ENCODE measurements at places on chromosomes 6 and 20. TPM values are rescaled to one million over a fixed set of nuclear protein-coding genes. Genes with fewer than 3 reads are reported as not detected.

Gene SIGLEC1
- not detected for total RNA-seq

DNA sequence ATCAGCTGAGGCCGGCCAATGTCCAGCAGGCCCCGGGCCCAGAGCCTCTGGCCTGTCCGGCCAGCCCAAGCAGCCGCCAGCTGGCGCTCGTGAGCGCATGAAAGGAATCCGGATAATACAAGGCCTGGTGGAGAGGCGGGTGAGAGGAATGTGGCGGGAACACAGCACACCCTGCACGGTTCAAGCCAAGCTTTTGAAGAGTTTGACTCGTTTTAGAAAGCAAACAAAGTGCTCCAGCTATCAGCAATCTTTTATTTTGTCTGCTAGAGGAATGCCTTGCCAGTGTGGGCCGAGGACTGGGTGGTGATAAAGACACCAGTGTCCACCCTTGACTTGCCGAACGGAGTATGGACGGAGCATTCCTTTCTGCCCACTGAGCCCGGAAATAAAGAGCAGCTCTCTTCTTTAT lies 9.3 kb upstream of the NEDD9 start:
- DNase-seq = no peak

DNA sequence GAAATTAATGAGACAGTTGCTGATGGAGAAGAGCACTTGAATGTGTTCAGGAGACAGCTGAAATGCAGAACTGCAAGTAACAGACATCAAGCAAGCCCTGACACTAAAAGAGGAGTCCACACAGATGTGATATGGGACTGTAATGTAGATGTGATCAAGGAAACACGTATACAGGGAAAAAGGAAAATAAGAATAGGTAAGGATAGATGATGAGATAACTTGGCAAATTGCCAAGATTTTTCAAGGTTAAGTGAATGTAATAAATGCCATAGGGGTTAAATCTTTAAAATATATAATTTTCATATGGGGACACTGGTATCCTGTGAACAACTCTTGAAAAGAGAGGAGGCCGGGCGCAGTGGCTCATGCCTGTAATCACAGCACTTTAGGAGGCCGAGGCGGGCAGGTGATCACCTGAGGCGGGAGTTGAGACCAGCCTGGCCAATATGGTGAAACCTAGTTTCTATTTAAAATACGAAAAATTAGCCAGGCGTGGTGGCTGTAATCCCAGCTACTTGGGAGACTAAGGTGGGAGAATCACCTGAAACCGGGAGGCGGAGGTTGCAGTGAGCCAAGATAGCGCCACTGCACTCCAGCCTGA lies 7.2 kb upstream of the SNX14 start:
- no peak for DNase-seq

DNA sequence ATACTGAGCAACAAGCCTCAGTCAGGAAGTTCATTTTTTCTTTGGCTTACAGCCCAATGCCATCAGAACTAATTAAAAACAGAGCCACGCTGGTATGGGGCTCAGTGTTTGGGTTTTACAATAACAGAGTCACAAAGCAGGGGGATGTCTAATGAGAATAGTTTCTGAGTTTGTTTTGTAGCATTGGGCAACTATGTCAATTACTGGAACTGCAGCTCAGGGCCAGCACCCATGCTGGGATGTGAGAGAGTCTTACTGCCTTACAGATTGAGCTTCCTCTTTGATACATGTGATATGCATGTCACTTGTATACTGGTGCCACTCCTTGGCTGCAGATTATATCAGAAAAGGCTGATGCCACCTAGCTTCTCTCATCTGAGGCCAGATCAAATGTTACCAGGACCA lies 117.6 kb downstream of the TFAP2B start:
- DNase-seq = no peak

DNA sequence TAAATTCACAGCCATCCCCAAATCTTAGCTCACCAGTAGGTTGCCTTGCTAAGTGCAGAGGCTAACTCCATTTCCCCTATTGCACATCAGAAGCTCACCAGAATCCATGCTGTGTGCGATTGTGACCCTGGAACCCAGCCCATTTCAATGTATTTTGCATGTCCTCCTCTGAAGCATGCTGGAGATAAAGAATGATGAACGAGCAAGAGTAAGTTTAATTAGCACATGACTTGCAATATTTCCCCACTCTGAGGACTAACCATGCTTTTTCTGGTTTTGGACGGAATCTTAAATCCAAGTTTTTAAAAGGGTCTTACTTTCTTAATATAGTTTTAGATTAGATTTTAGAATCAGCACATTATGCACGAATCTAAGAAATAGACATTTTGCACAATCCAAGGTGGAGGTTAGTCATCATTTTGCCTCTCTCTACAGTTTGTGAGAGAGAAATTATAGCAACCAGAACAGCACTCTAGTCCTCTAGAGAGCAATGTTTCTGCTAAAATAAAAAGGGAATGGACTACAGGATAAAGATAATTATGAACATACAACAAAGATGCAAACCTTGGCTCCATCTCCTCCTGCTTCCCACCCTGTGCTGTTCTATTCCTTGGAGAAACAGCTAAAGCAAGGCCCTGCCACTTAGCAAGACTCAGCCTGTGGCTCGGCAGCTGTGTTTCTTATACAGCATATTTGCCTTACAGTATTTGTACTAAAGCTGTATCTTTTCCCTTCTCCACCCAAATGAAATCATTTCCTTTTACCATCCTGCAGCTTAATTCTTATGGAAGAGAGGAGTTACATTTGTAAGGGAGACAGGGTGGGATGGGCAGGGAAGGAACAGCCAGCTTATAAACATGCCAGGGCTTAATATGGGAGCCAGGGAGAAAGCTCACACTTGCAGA lies 24.9 kb upstream of the LAMA4 start:
- no peak for DNase-seq

Gene FLRT3
- total RNA-seq = 4.0 TPM

GRCh38 chr6:127900935-127901334 lies at the start of gene THEMIS:
Gene THEMIS, minus strand, starts transcription at chr6:127901058. Its CDS starts 126 bp downstream, at chr6:127900932.
- no peak for DNase-seq

Gene COX7A2
- 301 TPM for total RNA-seq

- no peak for DNase-seq
These were observed 7.4 kb downstream of the TBC1D20 start for GRCh38 chr20:454951-455350.

DNA sequence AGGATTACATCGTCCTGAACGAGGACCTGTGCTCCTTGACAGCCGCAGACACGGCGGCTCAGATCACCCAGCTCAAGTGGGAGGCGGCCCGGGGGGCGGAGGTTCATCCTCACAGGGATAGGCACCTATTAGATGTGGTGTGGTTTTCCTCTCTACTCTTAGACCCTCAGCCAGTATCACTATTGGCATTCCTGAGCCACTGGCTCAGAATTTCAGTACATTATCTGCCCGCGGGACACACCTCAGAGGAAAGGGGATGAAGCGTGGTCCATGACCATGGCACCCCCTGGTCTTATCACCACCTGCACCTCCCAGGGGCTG lies 34.6 kb upstream of the HLA-G start:
- DNase-seq = no peak

Gene MC3R
- not detected for total RNA-seq

GRCh38 chr20:62304331-62305148 lies 1.7 kb downstream of the ADRM1 start:
- no peak for DNase-seq

DNA sequence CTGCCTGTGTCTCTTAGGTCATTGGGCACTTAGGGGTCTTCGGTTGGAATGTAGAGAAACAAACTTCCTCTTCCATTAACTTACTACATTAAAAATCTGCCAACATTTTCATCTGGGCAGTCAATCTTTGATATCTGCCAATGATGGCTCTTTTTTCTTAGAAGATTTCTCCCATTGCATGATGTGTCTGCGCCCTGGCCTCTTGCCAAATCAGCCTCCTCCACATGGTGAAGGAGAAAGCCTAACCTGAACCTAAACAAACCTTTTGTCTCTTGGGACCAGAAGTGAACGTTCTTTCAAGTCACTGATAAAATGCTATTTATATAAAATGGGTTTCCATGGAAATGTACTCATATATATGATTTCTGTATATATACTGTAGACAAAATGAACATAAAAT lies 998.9 kb upstream of the GJE1 start:
- DNase-seq = no peak

DNA sequence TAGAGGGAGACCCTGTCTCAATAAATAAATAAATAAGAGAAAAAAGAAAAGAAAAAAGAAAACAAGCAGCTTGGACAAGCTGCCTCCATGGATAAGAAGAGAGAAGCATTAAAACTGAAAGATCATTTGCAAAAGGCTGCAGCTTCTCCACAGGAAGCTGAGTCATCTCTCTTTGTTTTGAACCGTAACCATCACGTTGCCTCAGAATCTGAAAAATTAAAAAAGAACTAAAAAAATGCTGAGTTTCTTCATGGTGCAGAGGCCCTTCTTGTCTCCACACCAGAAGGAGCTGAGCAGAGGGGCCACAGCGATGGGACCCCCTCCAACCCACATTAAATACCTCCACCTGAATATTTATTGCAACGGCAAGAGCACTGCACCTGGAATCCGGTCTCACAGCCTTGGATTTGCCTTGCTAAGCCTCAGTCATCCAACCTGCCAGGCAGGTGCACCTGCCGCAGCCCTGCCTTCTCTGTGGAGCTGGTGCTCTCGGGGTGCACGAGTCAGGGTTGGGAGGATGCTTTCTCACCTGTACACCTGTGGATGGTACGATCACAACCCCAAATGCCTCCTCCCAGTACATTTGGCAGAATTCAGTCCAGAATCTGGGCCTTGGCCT lies 28.1 kb downstream of the TOX2 start:
- DNase-seq = peak; percentile 84

GRCh38 chr6:70423189-70424134 lies 10.2 kb downstream of the FAM135A start:
- no peak for DNase-seq

Gene SNAP25
- total RNA-seq = 2.9 TPM

Gene RGS17
- total RNA-seq = 9.0 TPM

Gene HTR1E
- total RNA-seq = not detected

Gene PGK2
- total RNA-seq = not detected

GRCh38 chr6:112029045-112029822 lies 24.7 kb upstream of the CCN6 start:
- peak; percentile 50 for DNase-seq

GRCh38 chr6:446418-447366 lies 55.1 kb downstream of the IRF4 start:
- DNase-seq = peak; percentile 32

Gene SLC22A7
- not detected for total RNA-seq
